ENCODE measurements at places on chromosomes 7 and 10. TPM values are rescaled to one million over a fixed set of nuclear protein-coding genes. Genes with fewer than 3 reads are reported as not detected.
A peak's percentile ranks its signal among the peaks of the same experiment; 100 is the strongest.

Gene STRIP2
- 41.3 TPM for total RNA-seq

Gene CTTNBP2
- total RNA-seq, result not detected

GRCh38 chr10:85454386-85454785 is 912.2 kb downstream of the GRID1 start:
- DNase-seq, result no peak

Gene FAM13C
- 0.35 TPM for total RNA-seq

Gene GIMAP5
- 53.3 TPM for total RNA-seq

Gene PHKG1
- 1.6 TPM for total RNA-seq

DNA sequence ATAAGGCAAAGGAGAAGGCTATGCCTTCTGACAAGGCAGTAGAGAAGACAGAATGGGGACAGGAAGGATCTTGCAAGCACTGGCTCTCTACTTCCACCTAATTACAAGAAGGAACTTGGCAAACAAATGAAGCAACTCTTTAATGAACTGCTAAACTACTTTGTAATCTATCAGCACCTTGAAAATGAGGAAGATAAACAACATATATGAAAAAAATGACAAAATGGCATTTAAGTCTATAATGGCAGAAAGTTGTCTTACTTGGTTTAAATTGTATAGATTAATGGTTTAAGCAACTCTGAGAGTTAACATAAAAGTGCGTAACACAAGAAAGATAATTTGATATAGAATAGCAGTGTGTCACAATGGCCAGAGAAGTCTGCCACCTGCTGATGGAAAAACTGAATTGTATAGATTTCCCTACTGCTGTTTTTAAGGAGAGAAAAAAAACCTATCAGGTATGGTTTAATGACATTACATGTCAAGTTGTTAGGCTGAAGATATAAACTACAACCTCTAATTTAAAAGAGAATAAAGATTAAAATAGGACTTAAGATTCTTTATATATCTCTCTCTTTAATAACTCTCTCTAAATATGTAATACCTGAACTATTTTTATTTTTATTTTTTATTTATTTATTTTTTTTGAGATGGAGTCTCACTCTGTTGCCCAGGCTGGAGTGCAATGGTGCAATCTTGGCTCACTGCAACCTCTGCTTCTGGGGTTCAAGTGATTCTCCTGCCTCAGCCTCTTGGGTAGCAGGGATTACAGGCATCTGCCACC is 11.8 kb downstream of the NT5C3A start:
- DNase-seq, result peak; percentile 30

DNA sequence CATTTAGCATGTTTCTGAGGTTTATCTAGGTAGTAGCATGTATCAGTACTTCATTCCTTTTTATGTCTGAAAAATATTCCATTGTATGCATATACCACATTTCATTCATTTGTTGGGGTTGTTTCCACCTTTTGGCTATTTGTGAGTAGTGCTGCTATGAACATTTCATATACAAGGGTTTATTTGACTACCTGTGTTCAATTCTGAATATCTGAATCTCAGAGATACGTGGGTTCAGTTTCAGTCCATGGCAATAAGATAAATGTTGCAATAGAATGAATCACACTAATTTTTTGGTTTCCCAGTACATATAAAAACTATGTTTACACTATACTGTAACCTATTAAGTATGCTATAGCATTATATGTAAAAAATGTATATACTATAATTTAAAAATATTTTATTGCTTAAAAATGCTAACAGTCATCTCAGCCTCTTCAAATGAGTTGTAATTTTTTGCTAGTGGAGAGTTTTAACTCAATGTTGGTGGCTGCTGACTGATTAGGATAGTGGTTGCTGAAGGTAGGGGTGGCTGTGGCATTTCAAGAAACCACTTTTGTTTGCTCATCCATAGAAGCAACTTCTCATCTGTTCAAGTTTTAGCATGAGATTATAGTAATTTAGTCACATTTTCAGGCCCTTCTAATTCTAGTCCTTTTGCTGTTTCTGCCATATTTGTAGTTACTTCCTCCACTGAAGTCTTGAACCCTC is 13.9 kb downstream of the PLEKHA1 start:
- DNase-seq, result peak; percentile 73

GRCh38 chr7:159153511-159153910 is 8.8 kb upstream of the VIPR2 start:
- no peak for DNase-seq

DNA sequence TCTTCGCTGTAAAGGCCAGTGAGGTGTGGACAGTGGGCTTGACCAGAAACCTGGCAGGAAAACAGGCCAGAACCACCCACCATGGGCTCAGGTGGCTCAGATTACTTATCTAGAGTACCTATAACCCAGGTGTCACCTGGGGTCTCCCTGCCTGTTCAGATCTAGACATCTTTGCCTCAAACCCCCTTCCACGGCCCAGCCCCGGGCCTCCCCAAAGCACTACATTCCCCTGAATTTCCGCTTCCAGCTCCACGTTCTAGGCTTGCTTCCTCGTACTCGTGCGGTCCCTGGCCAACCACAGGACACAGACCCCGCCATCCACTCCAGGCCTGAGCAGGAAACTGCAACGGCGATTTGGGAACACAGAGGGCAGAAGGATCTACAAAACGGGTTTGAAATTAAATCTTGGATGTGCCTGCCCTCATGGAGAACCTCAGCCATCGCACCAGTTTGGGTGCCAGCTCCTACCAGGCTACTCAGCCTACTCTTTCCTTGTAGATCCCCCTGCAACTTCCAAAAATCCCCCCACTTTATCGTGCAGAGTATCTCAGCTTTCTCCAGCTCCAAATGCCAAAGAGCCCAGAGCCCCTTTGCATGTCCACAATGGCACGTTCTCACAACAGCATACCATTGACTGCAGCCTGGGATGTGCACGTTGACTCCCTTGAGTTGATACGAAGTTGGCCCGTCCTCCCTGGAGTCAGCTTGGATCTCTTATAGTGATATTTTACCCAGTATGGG is 62.7 kb upstream of the CACUL1 start:
- no peak for DNase-seq

Gene PON3
- total RNA-seq, result not detected

DNA sequence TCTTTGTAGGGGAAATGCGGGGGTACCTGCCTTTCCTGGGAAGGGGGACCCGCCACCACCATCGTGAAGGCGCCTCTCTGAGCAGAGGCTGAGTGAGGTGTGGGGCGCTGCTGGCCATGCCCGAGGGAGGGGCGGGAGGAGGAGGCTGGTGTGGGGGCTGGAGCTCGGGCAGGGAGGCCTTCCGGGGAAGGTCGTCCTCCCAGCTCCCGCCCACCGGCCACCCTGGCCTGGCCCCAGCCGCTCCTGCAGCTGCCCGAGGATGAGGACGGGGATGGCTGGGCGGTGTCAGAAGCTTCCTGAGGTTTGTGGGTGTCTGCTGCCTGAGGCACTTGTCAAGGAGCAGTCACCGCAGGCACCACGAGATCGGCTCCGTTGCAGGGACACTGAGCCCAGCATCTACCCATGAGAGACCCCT is 11.4 kb downstream of the PWWP2B start:
- peak; percentile 47 for DNase-seq

DNA sequence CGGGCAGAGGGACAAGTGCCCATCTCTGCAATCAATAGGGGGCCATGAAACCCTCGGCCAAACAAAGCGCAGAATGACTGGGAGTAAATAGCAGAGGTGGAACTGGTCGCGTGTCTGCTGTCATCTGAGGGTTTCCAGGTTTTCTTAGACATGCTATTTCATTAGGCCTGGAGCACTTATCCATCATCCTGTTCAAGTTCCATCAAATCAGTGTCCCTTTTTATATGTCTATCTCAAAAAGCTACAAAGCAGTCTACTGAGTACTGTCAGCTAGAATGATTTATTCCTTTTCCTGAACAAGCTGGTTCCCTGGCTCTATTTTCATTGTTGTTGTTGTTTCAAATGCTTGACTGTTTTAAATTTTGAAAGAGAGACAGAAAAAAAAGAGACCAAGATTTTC is 590.5 kb downstream of the PARD3 start:
- DNase-seq, result no peak

- DNase-seq, result no peak
Observed at GRCh38 chr7:115146148-115146547, 224.3 kb downstream of the MDFIC start.

- no peak for DNase-seq
Observed at GRCh38 chr10:36441557-36441956, 683.8 kb upstream of the ANKRD30A start.

DNA sequence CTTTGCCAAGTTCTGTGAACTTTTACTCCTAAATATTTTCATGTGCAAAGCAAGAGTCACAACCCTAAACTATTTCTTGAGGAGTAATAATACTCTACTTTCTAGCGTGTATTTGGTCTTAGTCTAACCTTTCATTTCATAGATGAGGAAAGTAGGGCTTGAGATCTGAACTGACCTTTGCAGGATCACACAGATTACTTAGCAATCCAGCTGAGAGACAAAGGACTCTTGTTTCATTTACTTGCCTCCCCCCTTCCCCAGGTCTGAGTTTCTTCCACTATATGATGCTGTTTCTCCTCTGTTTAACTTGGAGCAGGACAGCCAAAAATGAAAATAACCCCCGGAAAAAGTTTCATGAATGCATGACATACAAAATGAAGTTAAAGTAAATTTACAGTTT is 75.3 kb upstream of the PTN start:
- DNase-seq, result no peak

Gene SEPHS1
- total RNA-seq, result 74.5 TPM

Gene GRK5
- 24.8 TPM for total RNA-seq

Gene OR6B1
- total RNA-seq, result not detected

DNA sequence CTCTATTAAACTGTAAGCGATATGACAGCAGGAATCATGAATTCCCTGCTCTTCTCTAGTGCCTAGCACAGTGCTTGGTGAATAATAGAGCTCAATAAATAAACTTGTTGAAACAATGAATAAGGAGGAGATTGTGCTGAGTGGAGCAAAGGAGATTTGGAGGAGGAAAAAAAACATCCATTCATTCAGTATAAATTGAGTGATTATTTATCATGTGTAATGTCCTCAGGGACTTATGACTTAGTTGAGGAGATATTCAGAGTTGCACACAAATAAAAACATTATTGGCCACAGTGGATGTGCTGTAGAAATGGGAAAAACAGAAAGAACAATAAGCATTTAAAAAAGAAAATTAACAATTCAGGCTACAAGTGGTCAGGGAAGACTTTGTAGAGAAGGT is 125.7 kb downstream of the FOXP2 start:
- no peak for DNase-seq

Gene TMEM248
- total RNA-seq, result 70.5 TPM

- DNase-seq, result no peak
Observed at GRCh38 chr10:78712147-78712546, 356.6 kb upstream of the ZMIZ1 start.

DNA sequence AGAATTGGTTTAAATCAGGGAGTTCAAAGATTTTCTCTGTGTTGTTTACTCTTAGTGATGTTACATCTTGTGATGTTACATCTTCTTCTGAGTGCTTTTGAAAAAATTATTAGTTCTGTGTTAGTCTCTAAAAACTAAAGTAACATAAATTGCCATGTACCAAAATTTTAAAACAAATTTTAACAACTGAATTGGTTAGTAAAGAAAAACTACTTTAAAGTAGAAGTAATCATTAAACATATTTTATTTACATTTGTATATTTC is 5.2 kb upstream of the IGF2BP3 start:
- no peak for DNase-seq

Gene SPACDR
- total RNA-seq, result 3.5 TPM
